ENCODE measurements at places on chromosomes 11 and 22.

DNA sequence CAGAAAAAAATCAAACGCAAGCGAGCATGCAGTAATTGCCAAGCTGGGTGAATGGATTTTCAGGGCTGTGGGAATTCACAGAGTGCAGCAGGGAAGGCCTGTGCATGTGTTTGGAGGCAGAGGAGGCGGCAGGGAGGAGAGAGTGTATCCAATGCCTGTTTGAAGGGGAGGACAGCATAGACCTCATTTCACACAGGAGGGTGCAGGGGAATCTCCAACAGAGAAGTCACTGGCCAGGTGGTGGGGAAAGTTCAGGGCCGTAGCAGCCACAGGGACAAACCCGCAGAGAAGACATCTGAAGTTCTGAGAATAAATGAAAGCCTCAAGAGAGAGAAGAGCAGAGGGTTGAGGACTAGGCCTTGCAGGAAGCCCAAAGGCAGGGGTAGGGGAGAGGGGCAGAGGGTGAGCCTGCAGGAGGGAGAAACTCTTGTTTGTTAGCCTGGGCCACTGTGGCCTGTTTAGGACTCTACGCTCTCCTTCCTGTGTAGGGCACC, 19.2 kb upstream of the KDM2A start:
- no peak for DNase-seq

- peak; percentile 98 for DNase-seq
Observed at GRCh38 chr11:45736424-45736823, 68.5 kb upstream of the SLC35C1 start.

- DNase-seq = no peak
Observed at GRCh38 chr22:40418366-40419201, 48.2 kb downstream of the SGSM3 start.

DNA sequence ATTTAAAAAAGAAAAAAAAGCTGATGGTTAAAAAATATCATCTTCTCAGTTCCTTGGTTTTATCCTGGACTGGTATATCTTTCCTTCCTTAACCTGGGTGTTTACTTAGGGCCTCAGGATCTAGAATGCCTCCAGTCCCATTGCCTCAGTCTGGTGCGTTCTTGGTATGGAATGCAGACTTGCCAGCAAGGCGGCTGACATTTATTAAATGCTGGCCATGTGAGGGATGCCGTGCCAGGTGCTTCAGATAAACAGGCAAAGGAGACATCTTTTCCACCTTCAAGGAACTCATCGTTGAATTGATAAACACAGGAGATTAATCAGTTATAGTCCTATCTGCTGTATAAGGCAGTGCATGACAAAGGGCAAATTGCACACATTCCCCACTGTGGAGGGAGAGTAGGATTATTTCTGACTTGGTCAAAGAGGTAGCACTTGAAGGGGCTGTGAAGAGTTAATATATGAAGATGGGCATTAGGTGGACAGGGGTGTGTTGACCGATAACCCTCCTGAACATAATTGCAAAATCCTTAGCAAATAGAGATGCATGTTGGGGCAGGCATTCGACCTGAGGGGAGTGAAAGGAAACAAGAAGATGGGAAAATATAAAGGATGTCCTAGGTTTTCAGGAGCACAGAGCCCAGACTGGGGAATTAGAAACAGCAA, 54.4 kb downstream of the ALX4 start:
- peak; percentile 59 for DNase-seq

DNA sequence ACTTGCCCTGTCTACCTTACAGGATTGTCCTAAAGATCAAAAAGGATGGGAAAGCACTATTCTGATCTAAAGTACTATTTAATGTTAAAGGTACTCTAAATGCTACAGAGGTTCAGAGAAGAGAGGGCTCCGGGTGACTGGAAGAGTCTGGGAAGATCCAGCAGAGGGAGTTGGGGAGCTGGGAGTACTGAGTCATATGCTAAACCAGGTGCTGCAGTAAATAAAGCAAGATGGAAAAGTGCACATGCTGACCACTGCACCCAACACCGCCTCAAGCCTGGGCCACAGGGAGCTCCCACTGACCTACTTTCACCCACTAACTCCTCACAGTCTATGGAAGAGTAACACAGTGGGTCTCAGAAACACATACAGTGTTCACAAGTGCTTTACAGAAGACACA, 49.3 kb downstream of the WT1 start:
- DNase-seq = peak; percentile 60

DNA sequence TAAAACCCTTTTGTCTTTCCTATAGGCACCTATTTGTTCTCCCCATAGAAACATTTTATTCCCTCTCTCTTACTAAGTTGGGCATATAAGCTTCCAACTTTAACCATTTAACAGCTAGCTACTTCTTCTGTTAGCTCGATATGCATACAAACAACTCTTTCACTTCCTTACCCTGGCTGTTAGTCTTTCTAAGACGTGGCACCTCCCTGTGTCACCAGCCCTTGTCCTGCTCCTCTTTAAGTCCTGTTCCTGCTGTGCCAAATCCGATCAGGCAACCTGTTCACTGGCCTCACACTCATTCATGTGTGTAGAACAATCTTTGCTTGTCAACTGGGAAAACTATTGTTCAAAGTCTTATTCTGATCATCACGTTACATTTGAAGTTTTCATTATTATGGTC, 1376.1 kb upstream of the TENM4 start:
- DNase-seq = no peak
